ENCODE measurements at places on chromosomes 11 and 22.
A peak's percentile ranks its signal among the peaks of the same experiment; 100 is the strongest.

DNA sequence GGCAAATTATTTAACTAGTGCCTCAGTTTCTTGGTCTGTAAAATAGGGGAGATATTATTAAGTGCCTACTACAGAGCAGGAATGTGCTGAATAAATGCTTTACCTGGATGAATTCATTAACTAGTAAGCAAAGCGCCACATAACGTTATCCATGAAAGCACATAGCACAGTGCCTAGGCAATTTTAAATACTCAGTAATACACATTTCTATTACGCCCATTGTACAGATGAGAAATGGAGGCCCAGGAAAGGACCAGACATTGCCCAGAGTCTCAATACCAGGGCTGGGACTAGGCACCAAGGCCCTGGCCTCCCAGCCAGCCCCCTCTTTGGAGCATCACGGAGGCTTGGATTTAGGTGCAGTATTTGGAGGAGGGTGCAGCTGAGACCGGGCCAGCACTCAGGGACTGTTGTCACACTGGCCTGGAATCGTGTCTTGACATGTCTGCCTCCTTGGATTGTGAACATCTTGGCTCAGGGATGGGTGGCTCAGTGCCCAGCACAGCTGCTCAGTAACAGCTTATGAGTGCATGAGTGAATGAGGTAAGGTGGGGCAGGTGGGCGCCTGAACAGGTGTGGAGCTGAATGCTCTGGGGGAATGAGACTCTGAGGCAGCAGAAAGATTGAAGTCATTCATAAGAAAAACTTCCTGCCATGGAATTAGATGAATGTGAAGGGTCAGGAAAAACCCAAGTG, 42.1 kb upstream of the TPBGL start:
- DNase-seq = no peak

DNA sequence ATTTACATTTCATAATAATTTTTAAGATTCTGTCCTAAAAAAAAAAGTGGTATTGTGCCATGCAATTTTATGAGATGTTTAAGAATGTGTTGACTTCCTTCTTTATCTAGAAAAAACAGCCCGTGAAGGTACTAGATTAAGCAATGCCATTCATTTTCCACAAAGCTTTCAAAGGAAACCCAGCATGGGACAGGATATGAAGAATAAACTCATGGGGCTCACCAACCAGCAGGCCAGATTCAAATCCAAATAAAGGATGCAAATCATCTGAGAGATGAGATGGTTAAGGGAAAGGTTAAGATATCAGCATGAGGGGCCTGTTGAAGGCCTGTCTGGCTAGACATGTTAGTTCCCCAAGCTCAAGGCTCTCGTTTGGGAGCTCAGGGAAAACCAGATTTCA, 199.1 kb downstream of the SWAP70 start:
- DNase-seq = no peak

DNA sequence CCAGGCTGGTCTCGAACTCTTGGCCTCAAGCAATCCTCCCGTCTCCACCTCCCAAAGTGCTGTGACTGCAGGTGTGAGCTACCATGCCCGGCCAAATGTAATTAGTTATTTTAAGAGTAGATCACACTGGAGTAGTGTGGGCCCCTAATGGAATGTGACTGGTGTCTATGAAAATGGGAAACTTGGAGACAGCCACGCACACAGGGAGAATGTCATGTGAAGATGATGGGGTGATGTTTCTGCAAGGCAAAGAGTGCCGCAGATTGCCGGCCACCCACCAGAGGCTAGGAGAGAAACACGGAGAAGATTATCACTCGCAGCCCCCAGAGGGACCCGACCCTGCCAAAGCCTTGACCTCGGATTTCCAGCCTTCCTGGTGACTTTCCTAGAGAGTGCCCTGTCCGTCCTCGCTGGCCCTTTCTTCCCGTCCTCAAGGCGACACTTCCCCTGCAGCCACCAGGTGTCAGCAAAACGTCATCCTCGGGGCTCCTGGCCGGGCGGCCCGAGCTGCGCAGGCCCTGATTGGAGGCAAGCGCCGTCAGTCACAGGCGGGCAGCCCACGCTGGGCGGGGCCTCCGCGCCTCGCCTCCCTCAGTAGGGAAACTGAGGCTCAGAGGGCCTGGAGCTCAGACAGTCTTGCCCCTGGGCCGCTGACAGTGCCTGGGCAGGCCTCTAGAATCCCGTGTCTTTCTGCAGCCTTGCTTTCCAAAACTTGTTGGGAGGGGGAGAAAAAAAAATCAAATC, 16.3 kb downstream of the CRYBB2 start:
- DNase-seq = peak; percentile 50

- no peak for DNase-seq
Observed at GRCh38 chr22:48736593-48737460, 1090.8 kb downstream of the BRD1 start.

GRCh38 chr11:69915501-69916250, 96.5 kb upstream of the FGF3 start:
- DNase-seq = peak; percentile 24

DNA sequence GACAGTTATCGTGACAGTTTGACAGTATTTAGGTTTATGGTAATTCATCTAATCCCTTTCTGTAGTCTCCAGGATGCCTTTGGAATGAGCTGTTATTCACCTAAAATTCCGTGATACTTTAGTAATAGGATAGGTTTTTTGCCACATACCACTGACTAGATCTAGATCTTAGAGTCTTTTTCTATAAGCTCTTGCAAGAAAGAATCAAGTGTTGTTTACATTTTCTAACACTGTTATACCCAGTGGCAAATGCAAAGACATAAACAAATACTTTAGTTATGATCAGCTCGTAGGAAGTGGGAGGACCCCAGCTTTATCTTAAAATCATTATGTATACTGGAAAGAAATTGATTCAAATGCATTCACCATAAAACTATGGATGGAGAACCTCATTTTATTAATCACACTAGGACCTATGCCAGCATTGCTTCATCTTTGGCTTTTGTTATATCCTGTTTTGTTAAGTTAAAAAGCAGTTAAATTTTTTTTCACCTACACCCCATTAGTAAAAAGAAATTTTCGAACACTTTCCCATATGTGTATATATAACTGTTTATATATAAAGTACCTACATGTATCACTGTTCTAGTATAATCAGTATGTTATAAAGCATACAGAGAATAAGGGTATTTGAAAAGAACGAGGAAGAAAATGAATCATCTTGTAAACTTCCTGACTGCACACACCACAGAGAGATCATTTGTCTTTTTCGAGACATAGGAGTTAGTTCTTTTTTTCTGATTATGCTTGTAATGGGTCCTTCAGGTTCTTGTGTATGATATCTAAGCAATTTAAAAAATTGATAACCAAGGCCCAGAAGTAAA, 60.9 kb downstream of the PDHX start:
- DNase-seq = peak; percentile 36

DNA sequence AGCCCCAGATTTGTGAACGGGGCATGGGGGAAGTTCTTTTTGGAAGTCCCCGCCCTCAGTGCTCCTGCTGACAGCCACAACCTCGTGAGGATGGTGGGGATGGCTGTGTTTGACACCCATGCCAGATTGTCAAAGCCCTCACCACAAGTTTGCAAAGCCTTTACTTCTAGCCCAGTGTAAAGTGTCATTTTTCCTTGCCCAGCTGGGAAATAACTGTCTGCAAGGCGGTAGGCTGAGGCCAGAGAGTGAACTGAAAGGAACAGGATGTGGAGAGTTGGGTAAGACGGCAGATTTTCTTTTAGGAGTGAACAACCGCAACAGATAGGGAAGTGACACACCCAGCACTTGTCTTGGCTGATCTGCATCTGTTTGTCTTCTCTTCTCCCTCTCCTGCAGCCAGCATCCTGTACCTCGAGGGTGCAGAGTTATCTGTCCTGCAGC, 13.6 kb downstream of the IL17RA start:
- no peak for DNase-seq

All from renal cortical epithelial cell (primary cell).